Heart right ventricle (tissue), 16 donors: ENCODE measurements at places on chromosomes 1 and 21. TPM values are rescaled to one million over a fixed set of nuclear protein-coding genes. Genes with fewer than 3 reads are reported as not detected.

- H3K27me3 ChIP-seq: no peaks in the 10 kb centered on the region
- no peak for DNase-seq
- no peaks in the 10 kb centered on the region for H3K36me3 ChIP-seq
- no peak overlapping the region for H3K27ac ChIP-seq
- peaks cover 29% of the 10 kb centered on the region for H3K4me1 ChIP-seq
These were observed 31.6 kb downstream of the LRP8 start for GRCh38 chr1:53296117-53296749.

DNA sequence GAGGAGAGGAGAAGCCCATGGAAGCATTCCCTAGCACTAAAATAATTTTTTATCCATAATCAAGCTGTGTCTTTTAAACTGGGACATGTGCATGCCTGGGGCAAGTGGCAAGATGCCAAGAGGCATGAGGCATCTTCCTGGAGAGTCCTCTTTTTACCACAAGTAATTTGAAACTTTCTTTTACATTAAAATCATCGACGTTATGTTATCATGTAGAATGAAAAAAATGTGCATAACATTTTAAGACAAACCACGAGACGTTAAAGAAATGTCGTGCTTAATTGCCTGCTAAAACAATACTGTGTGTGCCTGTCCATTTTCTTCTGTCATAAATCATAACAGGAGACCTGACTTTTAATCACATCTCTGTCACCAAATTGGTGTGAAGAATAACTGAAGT lies 1.5 kb downstream of the STYXL2 start:
- peak overlapping the region; percentile 47 for H3K4me3 ChIP-seq
- H3K4me1 ChIP-seq: peaks cover 35% of the 10 kb centered on the region
- no peaks in the 10 kb centered on the region for H3K27me3 ChIP-seq
- peak overlapping the region; percentile 81 for H3K27ac ChIP-seq
- no peak for DNase-seq
- H3K36me3 ChIP-seq: no peaks in the 10 kb centered on the region

DNA sequence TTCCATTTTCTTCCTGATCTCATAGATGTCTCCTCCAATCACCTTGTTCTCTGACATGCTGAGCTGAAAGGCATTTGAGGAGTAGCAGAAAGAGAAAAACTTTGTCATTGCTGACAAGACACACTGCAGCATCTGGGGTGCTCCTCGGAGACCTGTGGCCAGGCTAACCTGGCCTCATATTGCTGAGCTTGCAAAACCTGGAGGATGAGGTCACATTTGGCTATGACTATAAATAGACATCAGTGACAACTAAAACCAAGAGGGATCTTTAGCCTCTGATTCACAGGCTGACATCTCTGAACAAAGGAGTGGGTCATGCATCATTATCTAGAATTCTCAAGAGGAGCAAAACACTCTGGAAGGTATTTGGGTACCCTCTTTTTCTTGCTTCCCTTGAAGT lies 83.7 kb downstream of the PROX1 start:
- no peak overlapping the region for H3K27ac ChIP-seq
- H3K4me1 ChIP-seq: no peaks in the 10 kb centered on the region
- no peak for DNase-seq
- H3K36me3 ChIP-seq: no peaks in the 10 kb centered on the region
- no peak overlapping the region for H3K4me3 ChIP-seq
- no peaks in the 10 kb centered on the region for H3K27me3 ChIP-seq

Gene ASTN1
- total RNA-seq: 0.79 TPM

DNA sequence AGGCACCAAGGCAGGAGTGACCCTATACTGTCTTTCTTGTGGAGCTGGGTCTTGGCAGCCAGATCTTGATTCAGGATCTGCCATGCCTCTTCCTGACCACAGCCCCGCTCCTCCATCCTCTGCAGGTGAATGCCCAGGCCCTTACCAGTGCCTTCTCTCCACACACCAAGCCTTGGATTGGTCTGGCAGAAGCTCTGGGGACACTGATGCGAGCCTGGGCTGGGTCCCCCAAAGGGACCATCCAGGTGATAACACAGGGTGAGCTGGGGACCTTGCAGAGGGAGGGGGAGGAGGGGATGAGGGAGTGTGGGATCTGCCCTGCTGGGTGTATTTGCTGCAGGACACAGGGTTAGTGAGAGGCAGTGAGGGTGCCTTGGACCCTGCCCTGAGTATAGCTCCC lies 28.4 kb downstream of the HMGCS2 start:
- H3K27ac ChIP-seq: no peak overlapping the region
- H3K36me3 ChIP-seq: no peaks in the 10 kb centered on the region
- H3K4me1 ChIP-seq: peaks cover 10% of the 10 kb centered on the region
- no peak overlapping the region for H3K4me3 ChIP-seq

- peak overlapping the region; percentile 93 for H3K4me3 ChIP-seq
- H3K27me3 ChIP-seq: no peaks in the 10 kb centered on the region
- no peak overlapping the region for H3K27ac ChIP-seq
- no peaks in the 10 kb centered on the region for H3K36me3 ChIP-seq
These were observed 2.7 kb downstream of the EXOC8 start for GRCh38 chr1:231334952-231335351.

- no peak overlapping the region for H3K27ac ChIP-seq
- no peaks in the 10 kb centered on the region for H3K36me3 ChIP-seq
- H3K4me1 ChIP-seq: no peaks in the 10 kb centered on the region
- no peaks in the 10 kb centered on the region for H3K27me3 ChIP-seq
- DNase-seq: no peak
These were observed 50.1 kb downstream of the SPATA46 start for GRCh38 chr1:162326559-162326958.

DNA sequence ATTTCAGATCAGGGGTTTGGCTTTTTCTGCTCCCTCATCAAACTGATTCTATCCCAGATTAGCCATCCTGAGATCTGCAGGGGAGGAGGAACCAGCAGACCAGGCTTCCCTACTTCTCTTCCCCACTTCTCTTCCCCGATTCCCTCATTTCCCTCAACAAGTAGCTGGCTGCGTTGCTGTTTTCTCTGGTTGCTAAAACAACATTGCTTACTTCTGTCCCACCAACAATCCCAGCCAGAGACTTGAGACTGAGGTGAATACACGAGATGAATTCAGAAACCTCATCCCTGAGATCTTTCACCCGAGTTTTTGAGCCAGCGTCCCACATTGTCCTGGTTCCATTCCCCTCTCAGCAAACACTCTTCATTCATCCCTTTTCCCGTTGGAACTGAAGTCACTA lies 22.4 kb downstream of the DYRK3 start:
- H3K4me1 ChIP-seq: peaks cover 77% of the 10 kb centered on the region
- no peaks in the 10 kb centered on the region for H3K36me3 ChIP-seq
- no peaks in the 10 kb centered on the region for H3K27me3 ChIP-seq
- DNase-seq: no peak
- H3K4me3 ChIP-seq: peak overlapping the region; percentile 0

DNA sequence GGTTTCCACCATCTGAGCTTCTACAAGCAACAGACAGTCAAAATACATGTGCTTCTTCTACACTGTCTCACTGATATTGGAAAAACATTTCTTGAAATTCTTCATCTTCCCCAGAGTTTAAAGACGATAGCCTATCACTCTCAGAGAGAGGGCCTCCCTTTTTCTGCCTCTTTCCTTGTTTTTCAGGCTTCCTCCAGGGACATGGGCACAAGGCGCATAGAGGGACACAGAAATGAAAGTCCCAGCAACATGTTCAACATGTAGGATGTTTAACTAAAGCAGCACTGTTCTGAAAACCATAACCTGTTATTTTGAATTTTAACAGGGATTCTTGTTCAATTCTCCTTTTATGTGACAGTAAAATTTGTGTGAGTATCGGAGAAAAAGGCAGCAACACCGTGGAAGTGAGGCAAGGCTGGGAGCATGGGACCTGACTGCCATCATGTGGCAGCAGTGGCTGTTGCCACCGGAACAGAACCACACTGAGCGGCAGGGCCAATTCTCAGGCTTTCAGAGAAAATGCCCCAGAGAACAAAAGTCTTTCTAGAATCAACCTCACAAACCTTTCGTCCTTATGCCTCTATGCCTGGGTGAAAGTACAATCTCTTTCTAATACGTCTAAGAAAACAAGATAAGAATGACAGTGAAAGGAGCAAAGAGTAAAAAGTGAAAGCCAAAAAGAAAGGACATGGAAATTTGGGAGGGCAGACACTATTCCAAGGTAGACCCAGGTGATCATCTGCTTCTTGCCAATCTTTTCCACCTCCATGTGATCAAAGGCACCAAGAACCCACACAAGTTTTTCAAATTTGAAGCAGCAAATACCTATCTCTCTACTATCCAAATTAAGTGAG lies 54.5 kb downstream of the PCNX2 start:
- H3K36me3 ChIP-seq: no peaks in the 10 kb centered on the region
- H3K27ac ChIP-seq: no peak overlapping the region
- H3K4me1 ChIP-seq: peaks cover 12% of the 10 kb centered on the region
- DNase-seq: peak; percentile 54

DNA sequence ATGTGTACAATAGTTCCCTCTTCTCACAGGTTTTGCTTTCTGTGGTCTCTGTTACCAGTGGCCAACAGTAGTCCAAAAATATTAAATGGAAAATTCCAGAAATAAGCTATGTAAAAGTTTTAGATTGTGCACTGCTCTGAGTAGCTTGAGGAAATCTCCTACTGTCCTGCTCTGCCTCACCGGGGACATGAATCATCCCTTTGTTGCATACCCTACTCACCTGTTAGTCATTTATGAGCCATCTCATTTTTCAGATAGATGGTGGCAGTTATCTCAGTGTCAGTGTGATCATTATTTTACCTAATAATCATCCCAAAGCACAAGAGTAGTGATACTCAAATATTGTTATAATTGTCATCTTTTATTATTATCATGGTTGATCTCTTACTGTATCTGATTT lies 688.1 kb downstream of the PLA2G4A start:
- no peaks in the 10 kb centered on the region for H3K36me3 ChIP-seq
- H3K27me3 ChIP-seq: no peaks in the 10 kb centered on the region
- H3K4me1 ChIP-seq: no peaks in the 10 kb centered on the region
- no peak for DNase-seq
- no peak overlapping the region for H3K4me3 ChIP-seq
- no peak overlapping the region for H3K27ac ChIP-seq

GRCh38 chr1:223700942-223701637 lies 11.2 kb upstream of the CAPN2 start:
- H3K4me1 ChIP-seq: peaks cover 31% of the 10 kb centered on the region
- no peak overlapping the region for H3K4me3 ChIP-seq
- no peaks in the 10 kb centered on the region for H3K36me3 ChIP-seq

DNA sequence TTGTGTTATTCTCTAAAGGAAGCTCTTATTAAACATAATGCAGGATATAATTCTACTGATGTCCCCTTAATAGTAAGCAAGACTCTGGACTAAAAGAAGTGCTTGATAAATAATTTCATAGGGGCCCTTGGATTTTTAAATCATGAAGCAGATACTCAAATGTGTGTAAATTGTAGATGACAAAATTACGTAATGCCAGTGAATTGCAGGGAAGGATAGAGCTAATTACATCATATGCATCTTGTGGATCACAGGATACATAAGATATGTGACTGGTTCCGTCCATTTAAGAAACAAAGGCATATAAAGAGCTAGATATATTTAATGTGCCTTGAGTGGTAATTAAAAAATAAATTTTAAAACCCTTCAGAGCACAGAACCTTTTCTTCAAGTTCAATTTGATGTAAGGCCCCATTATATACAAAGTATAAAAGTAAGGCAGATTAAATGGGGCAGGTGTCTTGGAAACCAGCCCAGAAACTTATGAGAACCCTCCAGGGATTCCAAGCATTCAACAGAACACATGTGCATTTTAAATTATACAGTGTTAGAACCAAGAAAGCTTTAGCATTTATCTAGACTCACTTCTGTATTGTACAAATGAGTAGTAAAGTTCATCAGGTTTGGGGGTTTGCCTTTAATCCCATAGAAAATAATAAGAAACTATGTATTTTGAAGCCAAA lies 190.4 kb downstream of the NCAM2 start:
- no peaks in the 10 kb centered on the region for H3K4me1 ChIP-seq
- no peaks in the 10 kb centered on the region for H3K36me3 ChIP-seq
- no peak overlapping the region for H3K27ac ChIP-seq
- H3K27me3 ChIP-seq: no peaks in the 10 kb centered on the region
